ENCODE measurements at places on chromosomes 4 and X.

- no peak for DNase-seq
These were observed 222.2 kb upstream of the NEIL3 start for GRCh38 chr4:177087499-177087898.

DNA sequence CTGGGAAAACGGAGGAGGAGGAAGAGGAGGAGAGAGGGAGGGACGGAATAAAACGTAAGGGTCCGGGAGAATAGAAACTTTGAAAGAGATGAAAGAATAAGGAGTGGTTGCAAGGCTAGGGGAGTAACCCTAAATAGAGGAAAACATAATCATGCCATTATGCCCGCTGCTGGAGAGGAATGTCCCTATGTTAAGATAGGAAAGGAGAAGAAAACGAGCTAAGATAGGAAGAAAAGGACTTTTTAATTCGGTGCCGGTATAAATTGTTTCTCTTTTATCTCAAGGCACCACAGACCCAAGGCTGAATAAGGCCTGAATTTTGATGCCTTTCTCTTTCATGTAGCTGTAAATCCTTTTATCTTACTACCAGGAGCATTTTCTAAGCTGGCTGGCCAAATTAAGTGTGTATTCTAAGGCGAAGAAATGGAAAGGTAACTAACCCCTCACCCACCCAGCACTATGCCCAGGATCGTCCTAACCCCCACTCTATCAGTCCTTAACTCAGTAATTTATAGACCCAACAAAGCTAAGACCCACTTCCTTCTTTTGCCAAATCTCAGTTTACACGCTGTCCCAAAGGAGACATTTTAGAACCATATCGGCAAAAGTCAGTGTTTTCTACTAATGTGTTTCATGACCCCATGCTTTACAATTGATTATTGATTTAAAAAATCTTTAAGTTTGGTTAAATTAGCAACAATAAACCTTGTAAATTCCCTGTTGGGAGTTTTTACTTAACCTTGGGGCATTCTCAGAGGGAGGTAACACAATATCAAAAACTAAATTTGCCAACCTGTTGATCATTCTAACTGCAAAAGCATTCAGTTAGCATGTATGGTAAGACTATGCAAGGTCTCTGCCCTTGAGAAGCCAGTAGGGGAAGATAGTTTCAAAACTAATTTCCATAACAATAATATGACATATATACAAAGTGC lies 1.1 kb upstream of the CUL4B start:
- peak; percentile 5 for DNase-seq

- DNase-seq: peak; percentile 55
These were observed 57.7 kb upstream of the C4orf54 start for GRCh38 chr4:99715286-99715685.

DNA sequence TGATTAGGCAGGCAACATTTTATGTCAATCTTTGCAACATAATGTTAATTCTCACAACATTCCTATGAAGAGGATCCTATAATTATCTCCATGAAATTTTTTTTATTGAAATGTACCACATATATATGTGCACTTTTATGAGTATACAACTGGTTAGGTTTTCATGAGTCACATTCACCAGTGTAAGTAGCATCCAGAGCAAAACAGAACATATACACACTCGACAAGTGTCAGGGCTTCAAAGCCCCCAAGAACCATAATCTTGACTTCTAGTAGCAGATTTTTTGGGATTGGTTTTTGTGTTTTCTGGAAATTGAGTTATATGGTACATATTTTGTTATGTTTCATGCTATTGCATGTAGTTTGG lies 62.4 kb downstream of the ARHGAP10 start:
- no peak for DNase-seq

Measured in large intestine (tissue), 12 donors.